Activated gamma-delta T cell treated with anti-CD3 and anti-CD28 coated beads, Interleukin-2, amount 50 U/mL, for 16 hours (primary cell): ENCODE measurements at places on chromosomes 7 and 10.

DNA sequence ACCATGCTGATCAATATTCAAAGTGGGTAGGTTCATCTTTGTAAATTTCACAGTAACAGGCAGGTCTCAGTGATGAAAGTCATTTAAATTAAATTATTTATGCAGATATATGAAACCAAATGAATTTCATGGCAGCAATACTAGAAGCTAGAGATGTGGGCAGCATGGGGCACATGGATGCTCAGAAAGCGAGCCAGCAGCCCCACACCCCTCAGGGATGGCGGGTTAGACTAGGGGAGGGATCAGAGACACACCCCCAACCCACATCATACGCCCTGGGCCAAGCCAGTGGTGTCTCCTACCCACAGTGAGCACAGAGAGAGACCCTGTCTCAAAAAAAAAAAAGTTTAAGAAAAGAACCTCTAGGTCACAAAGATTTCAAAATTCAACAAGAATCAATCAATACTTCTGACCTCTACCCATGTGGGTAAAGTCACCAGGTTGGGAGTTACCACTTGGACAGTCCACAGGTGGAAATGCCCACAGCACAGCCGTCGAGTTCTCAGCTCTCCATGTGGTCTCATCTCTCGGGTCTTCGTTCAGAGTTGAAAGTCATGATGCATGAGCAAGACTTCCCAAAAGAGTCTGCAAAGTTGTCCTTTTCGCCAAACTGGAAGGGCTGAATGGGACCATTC is 79.3 kb upstream of the PPP2R2D start:
- DNase-seq, result no peak

DNA sequence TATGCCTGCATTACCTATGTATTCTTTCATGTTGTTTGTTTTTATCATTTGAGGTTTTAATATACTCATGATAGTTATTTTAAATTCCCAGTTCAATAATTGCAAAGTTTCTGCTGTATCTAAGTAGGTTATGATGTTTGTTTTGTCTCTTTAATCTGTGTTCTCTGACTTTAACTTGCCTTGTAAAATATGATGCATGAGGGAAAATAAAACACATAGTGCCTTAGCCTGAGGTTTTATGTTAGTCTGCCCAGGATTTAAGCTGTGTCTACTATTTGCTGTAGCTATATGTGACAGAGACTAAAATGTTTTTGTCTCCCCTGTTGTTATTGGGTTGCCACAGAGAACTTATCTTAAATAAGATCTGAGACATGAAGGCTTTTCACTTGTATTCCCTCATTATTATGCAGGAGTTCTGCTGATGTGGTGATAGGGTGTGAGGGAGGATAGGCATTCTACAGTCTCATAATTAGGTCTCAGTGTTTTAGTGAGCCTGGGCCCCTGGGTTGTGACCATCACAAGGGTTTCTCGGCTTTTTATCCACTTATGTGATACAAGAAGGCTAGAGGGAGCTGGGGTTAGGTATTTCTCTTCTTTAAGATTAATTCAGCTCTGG is 582.5 kb downstream of the CNTNAP2 start:
- DNase-seq, result no peak

- DNase-seq, result no peak
Measured at GRCh38 chr7:20235288-20235687, 18.1 kb upstream of the MACC1 start.

DNA sequence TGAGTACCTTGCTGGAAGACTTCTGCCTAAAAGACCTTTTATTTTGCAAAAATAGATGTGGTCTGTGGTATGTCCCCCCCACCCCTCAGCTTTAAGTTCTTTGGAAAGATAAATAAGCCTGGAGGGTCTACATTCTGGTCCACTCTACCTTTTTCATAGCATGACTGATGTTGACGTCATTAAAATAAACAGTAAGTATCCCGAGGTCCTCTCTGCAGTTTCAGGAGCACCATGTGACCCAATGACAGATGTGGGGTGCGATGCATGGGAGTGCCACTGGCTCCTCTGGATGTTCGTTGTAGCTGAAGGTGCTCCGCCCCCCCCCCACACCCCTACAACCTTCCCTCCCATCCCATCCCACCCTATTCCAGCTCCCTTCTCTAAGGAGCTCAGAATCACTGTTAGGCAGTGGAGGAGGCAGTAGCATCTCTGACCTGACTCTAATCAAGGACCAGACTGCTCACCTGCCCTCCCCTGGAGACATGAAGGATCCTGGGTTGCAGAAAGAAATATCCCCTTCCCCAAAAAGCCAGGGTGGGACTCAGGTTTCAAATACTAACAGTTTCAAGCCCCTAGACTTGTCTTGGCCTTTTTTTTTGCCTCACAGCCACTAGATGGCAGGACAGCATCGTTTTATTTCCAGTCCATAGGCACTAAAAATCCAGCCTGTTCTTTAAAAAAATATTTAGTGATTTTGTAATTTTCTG is 25.1 kb downstream of the CASP7 start:
- DNase-seq, result no peak

- no peak for DNase-seq
Measured at GRCh38 chr7:41999736-42000283, 237.2 kb downstream of the GLI3 start.

DNA sequence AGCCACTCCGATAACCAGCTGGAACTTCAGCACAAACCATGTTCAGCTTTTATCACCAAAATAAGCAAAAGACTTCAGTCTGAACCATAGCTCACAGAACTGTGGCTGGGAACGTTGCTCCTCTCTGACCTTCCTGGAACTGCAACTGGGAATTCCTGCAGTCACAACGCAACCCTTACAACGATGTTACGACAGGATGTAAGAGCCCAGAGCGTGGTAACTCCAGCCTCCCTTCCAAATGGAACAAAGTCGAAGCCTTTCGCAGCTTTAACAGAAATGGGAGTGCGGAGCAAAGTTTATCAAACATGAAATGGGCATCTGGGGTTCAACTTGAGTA is 162.6 kb downstream of the ADAM12 start:
- DNase-seq, result no peak

GRCh38 chr10:109405338-109405737 is 518.0 kb downstream of the XPNPEP1 start:
- DNase-seq, result no peak

- no peak for DNase-seq
Measured at GRCh38 chr7:34320926-34321661, 336.9 kb upstream of the NPSR1 start.

DNA sequence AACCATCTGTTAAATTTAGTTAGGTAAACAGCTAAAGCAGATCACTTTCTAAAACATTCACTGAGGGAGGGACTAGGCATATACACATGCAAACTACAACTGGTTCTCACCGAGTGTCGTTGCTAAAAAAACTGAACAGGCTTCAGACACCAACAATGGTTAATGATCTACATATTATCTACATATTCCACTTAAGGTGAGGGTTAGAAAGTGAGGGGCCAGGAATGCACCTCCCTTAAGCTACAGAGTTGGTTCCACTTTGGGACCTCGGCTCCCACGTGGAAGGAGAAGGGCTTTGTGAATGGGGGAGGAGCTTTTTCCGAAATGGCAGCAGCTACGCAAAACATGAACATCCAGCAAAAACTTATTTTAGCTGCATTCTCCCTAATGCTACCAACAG is 5.8 kb downstream of the CTBP2 start:
- no peak for DNase-seq

DNA sequence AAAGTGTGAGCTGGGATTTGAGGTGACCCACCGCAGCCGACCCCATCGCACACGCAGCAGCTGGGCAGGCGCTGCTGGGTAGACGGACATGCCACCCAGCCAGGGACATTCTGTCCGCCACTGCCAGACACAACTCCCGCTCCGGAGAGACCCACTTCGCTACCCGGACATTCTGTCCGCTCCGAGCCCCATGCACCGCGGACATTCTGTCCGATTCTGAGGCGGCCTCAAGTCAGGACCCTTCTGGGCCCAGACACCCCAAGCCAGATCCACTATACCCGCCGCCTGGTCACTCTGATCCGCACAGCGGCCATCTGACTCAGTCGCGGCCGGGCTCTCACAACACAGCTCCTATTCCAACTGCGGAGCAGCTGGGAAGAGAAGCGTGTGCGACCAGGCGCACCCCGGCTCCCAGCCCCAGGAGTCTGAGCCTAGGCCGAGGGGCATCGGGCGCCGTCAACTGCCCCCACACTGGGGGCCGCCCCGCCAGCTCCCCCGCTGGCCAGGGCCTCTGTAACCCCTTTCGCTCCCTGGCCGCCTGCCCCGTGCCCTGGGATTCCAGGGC is 763 bp downstream of the PITX3 start:
- no peak for DNase-seq

- DNase-seq, result no peak
Measured at GRCh38 chr7:76352193-76352592, 6.6 kb downstream of the YWHAG start.

- no peak for DNase-seq
Measured at GRCh38 chr10:43707770-43708169, 59.1 kb upstream of the ZNF32 start.

GRCh38 chr10:124259139-124259825 is 159.4 kb downstream of the OAT start:
- no peak for DNase-seq

- DNase-seq, result no peak
Measured at GRCh38 chr7:119281181-119281846, 991.7 kb upstream of the KCND2 start.

- DNase-seq, result no peak
Measured at GRCh38 chr7:45162943-45163691, 5.5 kb downstream of the RAMP3 start.

GRCh38 chr7:1214516-1214915 is 18.2 kb upstream of the UNCX start:
- DNase-seq, result no peak

- no peak for DNase-seq
Measured at GRCh38 chr10:77279207-77279606, 358.4 kb downstream of the KCNMA1 start.
